ENCODE measurements at places on chromosomes 3 and 15.

DNA sequence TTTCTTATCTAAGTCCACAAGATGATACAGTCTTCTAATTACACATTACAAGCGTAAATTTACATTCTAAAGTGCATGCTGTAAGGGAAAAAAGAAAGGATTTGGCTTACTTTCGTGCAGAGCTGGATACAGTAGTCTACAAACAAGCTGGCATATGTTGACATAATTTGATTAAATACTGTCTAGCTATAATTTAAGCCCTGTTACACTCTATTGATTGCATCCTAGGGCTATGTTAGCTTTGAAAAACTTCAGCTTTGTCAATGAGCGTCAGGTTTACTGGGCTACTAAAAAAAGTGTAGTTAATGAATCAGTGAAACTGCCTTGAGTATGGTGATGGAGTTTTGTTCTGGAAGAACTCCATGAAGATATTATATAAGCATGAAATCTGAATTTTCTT lies 24.5 kb upstream of the PLCL2 start:
- DNase-seq = no peak

GRCh38 chr3:101625879-101626278 lies 51.1 kb downstream of the ZBTB11 start:
- no peak for DNase-seq

GRCh38 chr3:171970301-171970788 lies 69.0 kb upstream of the FNDC3B start:
- DNase-seq = no peak

- no peak for DNase-seq
These were observed 72.0 kb upstream of the ALDH1L1 start for GRCh38 chr3:126252373-126252772.

DNA sequence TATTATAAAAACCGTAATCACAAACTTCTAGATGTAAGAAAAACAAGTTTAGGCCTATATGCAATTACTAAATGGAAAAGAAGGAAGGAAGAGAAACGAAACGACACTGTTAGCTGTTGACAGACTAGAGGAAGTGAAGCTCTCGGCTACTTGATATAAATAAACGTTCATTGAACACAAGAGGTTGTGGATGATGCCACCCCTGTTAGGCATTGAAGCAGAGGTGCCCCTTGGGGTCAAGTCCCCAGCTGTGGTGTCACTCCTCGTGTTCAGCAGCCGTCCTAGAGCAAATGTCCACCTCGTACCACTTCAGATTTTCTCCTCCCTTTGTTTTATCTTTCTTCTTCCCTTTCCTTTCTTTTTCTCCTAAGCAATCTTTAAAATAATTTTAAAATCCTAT lies 146.5 kb upstream of the UBE2E1 start:
- DNase-seq = no peak

DNA sequence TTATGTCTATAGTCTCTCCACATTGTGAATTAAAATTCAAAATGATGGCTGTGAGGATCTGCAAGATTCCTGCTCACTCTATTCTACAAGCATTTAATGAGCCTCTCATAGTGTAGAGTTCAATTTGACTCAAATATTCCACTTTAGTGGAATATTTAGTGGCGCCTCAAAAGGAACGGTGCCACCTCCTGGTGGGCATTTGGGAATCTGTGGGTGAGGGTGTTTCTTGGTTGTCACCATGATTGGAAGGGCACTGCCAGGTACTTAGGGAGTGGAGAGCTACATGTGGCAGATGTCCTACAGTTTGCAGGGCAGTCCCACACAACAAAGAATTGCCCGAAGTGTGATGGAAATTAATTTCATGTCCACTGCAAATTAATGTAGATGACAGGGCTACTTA lies 21.5 kb upstream of the KCNMB3 start:
- no peak for DNase-seq

GRCh38 chr3:121629601-121630000 lies 31.1 kb downstream of the HCLS1 start:
- DNase-seq = no peak

- no peak for DNase-seq
These were observed 2.1 kb upstream of the AMOTL2 start for GRCh38 chr3:134376385-134376765.

GRCh38 chr3:123379041-123379830 lies 69.7 kb downstream of the ADCY5 start:
- DNase-seq = no peak

DNA sequence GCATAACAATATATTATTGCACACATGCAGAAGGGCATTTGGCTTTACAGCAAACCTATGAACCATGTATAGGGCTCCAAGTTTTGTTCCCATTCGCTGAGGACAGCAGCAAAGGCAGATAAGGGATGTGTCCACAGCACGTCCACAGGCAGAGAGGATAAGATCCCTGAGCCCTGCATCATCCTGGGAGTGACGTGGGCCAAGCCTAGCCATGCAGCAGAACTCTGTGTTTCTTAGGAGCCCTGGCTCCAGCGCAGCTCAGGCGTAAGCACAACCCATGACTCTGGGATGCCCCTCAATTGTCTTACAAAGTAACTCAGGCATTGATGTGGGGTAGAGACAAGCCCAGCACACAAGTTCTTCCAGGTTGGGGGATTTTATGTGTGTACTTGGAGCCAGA lies 194.3 kb upstream of the CTDSPL start:
- DNase-seq = no peak

DNA sequence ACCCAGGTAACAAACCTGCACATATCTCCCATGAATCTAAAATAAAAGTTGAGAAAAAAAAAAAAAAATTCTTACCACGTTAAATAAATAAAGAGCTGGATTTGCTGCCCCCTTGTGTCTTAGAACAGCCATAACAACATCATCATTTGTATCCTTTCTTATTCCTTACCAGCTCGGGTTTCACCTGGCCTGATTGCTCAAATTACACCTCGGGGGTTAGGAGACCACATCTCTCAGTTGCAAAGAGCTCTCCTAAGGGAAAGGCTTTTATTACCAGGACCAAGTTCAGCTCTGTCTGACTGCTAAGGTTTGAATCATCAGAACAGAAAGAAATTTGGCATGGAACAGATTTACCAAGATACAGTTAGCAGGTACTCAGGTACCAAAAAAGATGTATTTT lies 25.8 kb upstream of the RPL39L start:
- DNase-seq = peak; percentile 37

DNA sequence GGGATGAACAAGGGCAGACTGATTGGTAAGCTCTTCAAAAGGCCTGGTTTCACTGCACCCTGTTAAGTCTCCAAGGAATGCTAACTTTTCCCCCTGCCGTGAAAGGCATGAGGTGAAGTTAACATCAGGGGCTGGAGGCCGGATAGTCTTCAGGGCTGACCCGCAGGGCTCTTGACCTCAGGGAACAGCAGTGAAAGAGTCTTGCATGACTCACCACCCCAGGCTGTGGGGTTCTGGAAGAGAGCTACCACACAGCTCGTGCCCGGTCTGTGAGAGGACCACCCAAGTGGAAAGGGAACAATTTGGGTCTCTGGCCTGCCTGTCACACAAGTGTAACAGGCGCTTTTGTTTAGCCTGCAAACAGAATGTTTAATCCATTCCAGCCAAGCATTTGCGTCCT lies 504.9 kb downstream of the EDEM1 start:
- no peak for DNase-seq

DNA sequence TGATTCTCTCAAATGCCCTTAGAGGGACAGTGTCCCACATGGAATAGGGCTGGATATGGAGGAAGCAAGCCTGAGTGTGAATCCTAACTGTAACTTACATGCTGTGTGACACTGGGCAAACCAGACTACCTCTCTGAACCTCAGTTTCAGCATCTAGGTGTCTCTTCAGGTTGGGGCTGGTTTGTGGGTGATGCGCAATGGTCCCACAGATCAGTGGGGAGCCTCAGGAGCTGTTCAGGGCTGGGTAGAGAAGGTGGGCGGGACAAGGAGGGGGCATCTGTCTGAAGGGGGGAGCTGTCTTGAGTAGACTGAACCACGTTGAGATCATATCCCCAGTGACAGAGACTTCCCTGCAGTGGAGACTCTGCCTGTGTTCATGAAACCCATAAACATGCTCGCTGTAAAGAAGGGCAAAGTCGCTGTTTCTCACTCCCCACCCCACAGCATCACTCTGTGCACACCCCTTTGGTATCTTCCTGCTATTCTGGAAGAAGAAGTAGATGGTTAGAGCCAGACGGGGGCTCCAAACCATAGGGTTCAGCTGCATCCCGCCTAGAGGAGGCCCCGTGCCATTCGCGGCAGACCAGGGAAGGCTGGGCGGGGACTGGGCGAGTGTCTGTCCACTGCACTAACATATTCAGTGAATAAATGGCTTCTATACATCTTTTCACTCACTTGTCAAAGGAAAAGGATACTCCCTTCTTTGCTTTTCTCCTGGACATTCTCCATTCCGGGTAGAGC lies 28.4 kb downstream of the SRPRB start:
- DNase-seq = no peak

DNA sequence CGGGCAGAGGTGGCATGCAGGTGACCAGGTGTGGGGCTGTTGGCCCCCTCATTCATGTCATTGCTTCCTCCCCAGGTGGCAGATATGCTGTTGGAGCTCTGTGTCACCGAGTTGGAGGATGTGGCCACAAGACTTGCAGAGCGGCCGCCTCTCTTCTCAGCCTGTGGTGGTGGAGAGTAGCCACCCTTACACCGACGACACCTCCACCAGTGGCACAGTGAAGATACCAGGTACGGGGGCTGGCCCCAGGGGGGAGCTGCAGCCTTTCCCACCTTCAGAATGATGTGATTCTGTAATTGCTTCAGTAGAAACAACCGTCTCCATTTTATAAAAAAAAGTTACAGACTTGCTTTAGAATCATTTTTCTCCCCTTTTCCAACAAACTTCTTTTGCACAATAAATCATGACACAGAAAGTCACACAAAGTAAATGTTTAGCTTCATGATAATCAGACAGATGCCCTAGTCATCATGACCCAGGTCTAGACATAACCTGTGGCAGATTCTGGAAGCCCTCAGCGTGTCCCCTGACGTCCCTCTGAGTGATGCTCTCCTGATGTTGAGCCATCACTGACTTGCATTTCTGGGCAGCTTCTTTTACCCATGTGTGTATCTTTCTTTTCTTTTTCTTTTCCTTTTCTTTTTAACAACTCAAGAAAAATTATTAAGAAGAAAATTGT lies 76.0 kb upstream of the FAN1 start:
- no peak for DNase-seq

DNA sequence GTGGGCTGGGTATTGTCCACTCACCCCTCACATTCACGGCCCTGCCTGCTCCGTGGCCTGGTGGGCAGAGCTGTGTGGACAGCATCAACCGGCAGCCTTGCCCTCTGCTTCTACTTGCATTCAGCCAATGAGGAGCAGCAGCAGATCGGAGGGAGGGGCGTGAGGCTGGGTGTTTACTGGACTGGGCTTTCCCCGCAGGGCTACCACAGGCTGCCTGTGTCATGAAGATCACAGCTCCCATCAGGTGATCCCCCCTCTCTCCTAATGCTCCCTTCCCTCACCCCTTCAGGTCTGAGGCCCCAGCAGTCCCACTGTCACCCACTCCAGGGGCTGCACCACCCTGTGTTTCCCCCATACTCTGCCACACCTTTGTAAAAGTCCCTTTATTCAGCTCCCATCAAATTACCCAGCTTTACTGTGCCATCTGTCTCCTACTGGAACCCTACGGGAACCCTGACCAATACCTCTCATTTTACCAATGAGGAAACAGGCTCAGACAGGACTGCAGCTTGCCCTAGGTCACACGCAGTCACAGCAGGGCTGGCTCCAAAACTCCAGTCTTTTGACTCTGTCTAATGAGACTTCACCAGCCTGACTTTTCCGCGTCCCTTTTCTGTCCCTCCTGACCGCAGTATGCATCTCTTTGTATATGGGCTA lies 81.1 kb downstream of the MEGF11 start:
- DNase-seq = no peak

DNA sequence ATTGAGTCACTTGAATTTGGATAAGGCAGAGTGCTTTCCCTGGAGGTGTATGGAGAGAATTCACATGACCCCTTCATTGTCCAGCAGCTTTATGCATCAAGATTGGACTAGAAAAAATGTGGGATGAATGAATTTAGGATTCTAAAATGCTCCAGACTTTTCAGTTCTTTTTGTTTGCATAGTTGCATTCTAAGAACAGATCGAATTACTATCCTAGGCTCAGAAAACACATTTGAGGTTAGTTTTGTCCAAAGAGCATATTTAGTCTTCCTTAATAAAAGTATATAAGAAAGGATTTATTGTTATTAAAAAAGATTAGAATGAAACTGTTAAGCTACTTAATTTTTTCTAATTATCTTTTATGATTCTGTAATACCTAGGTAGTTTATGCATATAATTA lies 127.4 kb downstream of the UBE2E2 start:
- no peak for DNase-seq

DNA sequence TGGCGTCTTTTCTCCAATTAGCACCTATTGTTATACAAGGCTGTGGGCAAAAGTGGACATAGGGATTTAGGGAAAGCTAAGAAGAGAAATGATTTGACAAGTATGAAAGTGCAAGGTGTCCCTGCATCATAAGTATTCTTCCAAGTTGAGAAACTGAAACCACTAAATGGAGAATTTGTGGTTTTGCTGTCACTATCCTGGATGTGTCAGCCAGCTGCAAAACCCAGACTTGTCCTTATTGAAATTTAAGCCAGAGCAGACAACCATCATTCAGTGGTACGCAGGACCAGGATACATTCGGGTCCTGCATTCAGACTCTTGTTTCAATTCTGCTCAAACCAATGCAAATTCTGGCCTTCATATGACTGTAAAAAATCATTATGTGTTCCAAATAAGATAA lies 384.8 kb upstream of the TGFBR2 start:
- no peak for DNase-seq

GRCh38 chr3:109050591-109051167 lies 67.3 kb downstream of the MORC1 start:
- DNase-seq = peak; percentile 11

DNA sequence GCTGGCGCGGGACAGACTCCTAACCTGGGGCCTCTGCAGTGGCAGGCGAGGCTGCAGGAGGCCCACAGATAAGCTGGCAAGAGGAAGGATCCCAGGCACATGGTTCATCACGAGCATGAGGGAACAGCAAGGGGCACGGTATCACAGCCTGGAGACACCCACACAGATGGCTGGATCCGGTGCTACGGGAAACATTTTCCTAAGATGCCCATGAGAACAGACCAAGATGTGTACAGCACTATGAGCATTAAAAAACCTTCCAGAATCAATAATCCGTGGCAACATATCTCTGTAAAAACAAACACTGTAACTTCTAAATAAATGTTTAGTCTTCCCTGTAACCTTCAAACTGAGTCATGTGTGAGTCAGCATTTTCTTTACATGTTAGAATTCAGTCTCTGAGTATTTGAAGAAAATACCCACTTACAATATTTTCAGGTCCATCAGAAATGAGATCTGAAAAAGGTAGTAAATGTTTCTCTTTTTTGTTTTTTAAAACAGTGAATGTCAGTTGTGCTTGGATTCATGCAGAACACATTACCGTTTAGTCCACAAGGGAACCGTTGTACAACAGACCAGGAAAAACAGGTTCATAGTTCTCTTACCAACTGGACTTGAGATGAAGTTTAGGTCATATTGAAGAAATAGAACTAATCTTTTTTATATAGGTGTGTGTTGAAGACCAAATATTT lies 75.9 kb downstream of the BOC start:
- peak; percentile 33 for DNase-seq

DNA sequence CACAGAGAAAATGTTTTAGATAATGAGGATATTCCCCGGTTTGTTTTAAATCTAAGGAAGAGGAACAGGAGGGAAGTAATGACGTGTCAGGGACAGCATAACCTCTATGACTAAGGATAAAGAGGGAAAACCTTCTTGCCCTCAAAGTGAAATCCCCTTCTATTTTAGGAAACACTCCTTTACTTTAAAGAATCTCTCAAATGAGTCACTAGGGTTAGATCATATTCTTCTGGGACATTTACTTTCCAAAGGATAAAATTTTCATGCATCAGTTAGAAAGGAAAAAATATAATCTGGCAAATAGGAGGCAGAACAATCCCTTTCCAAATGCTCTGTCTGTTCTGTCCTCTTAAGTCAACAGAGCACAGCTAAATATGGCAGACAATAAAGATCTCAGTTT lies 43.2 kb upstream of the UBE2E2 start:
- DNase-seq = no peak
